AG10803 (cell line): ENCODE measurements at places on chromosomes 7 and 10.

- DNase-seq, result no peak
Observed at GRCh38 chr7:134744569-134744968, 34.9 kb upstream of the CALD1 start.

- no peak for DNase-seq
Observed at GRCh38 chr10:121654021-121654545, 55.8 kb upstream of the FGFR2 start.

- DNase-seq, result no peak
Observed at GRCh38 chr10:122822973-122823690, 22.5 kb downstream of the CUZD1 start.

GRCh38 chr10:28959850-28960501 lies 282.7 kb downstream of the BAMBI start:
- DNase-seq, result no peak

DNA sequence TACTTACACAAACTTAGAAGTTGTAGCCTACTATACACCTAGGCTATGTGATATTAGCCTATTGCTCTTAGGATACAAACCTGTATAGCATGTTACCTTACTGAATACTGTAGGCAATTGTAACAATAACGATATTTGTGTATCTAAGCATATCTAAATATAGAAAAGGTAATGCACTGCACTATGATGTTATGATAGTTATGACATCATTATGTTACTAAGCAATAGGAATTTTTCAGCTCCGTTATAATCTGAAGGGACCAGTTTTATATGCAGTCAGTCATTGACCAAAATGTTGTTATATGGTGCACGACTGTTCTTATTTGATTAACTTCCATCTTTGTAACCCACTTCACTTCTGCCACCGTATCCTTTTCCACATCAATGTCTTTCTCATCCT lies 62.0 kb downstream of the CCSER2 start:
- no peak for DNase-seq

GRCh38 chr7:17269341-17270221 lies 28.9 kb upstream of the AHR start:
- DNase-seq, result no peak

- DNase-seq, result no peak
Observed at GRCh38 chr7:26291699-26292538, at the start of gene SNX10. SNX10 (plus strand) TSS chr7:26291862; CDS start chr7:26346443, 54,581 bp downstream.

DNA sequence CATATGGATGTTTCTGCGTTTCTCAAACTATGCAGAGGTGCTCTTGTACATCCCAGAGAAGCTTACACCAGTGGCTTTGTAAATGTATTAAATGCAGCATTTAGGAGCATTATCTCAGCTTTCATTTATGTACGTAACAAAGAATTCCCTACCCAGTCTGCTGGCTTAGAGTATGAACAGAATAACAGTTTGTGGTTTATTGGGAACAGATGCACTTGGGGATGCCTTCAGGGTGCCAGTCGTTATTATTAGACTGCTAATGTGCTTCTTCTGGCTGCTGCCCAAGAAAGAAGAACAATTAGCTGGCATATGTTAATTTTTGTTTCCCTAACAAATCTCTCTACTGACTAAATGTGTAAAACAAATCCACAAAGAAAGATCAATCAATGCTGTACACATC lies 241.9 kb downstream of the FOXP2 start:
- no peak for DNase-seq

DNA sequence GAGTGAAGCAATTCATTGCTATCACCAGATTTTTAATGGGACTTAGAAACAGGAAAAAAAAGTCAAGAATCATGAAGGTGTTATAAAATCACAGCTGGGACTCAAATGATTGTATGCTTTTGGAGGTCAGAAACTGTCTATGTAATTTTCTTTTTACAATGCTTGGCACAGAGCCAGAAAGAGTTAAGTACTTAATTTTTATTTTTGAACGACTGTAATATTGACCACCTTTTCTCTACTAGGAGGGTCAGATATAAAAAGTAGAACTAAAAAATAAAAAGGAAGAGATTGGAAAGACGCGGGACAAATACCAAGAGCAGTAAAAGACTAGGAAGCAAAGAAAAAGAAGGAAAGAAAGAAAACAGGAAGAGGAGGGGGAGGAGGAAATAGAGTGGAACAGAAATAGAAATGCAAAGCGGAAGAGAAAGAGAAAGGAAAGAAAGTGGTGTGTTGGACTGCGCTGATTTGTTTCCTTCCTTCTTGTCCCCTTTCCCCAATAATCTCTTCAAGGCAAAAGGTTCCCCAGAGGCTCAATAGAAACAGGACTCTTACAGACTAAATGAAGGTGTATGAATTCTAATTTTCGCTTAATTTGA lies 23.2 kb upstream of the C1GALT1 start:
- DNase-seq, result no peak

DNA sequence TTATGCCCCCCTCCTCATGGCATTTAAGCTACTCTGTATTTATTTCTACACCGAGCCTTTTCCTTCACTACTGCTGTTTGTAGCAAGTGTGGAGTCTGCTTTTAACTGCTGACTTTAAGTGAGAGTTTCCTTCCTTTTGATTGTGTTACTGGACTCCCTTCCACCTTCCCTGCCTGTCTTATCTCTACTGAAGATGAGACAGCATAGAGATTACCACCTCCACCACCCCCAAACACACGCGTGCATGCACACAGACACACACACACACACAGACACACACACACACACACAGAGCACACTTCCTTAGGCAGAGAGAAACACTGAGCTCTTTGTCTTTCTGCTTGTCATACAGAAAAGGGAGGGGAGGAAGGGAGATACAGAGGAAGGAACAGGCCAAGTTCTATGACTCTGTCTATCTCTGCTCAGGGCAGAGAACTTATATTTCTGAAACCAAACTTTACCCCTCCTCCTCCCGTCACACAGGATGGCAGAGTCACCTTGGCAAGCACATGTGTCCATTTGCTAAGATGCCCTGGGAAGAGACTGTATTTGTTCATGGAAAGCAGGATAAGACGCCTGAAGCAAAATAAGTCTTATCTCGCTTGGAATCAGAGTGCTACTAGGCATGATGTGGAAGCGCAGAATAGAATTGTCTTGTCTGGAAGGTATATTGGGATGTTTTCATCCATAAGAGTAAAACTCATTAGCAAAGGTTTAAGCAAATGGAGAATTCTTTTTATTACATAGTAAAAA lies 81.8 kb upstream of the CAV2 start:
- no peak for DNase-seq

GRCh38 chr10:132548106-132548823 lies 10.7 kb downstream of the INPP5A start:
- DNase-seq, result no peak

- DNase-seq, result no peak
Observed at GRCh38 chr7:151107882-151108281, 21.6 kb downstream of the AGAP3 start.

- DNase-seq, result peak; percentile 49
Observed at GRCh38 chr7:1569016-1569415, 816 bp downstream of the PSMG3 start.

- peak; percentile 22 for DNase-seq
Observed at GRCh38 chr7:20140291-20141001, 76.7 kb downstream of the MACC1 start.

GRCh38 chr7:16657656-16658279 lies 11.8 kb downstream of the BZW2 start:
- peak; percentile 91 for DNase-seq
